ENCODE measurements at places on chromosomes 3 and 15.

GRCh38 chr3:87867001-87867400 lies 191.8 kb downstream of the CGGBP1 start:
- no peak for DNase-seq

DNA sequence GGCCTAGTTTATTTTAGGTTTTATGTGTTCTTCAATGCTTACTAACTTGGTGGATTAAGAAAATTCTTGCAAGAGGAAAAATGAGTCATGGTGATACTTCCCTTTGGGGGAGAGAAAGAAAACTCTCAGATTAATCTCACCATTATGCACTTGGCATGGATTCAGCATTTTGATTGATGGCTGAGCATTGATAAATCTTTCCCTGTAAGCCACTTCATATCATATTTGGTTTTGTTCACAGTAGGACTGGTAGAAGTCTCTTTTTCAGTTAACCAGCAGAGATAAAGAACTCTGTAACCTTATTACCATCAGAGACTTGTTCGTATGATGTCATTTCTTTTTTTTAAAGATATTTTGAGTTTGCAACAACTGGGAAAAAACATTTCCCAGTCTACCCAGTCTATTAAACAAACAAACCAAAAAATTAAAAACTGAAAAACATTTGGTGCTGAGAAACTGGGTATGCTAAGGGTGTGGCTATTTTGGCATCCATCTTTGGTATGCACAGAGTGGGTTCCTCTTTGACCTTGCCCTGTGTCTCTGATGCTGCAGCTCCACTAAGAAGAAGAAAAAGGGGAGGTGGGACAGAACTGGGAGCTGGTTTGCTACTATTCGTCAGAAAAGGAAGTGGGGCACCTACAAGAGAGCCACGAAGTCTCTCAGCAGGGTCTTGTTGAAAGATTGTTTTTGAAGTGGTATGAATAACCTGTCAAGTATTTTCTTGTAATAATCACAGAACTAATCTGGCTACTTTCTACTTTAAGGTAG lies 17.2 kb downstream of the TMOD3 start:
- no peak for DNase-seq

- DNase-seq = no peak
Measured at GRCh38 chr15:60418096-60418495, 20.3 kb upstream of the ANXA2 start.

- DNase-seq = no peak
Measured at GRCh38 chr3:17135696-17136095, 250.9 kb downstream of the PLCL2 start.

- DNase-seq = no peak
Measured at GRCh38 chr3:38255627-38256026, 10.0 kb upstream of the SLC22A13 start.

- no peak for DNase-seq
Measured at GRCh38 chr3:72246685-72247084, 461.7 kb upstream of the PROK2 start.

GRCh38 chr3:13764161-13764560 lies 115.7 kb downstream of the WNT7A start:
- no peak for DNase-seq

DNA sequence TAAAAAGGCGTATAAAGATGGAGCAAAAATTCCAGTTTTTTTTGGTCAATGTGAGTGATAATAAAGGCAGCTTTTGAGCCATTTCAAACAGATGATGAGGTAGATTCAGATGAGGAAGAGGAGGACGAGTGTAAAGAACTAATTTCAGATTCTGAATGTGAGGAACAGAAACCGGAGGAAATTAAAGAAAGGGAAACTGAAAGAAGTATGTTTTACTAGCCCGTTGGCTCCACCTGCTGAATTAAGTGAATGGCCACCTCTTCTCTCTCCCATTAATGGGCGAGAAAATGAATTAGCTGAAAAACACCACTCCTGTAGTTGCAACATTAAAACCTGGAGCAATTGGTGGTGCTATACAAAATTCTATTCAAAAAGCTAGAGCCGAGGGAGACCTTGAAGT lies 55.4 kb downstream of the CYP19A1 start:
- no peak for DNase-seq

GRCh38 chr3:112074616-112075497 lies 11.3 kb upstream of the C3orf52 start:
- no peak for DNase-seq

GRCh38 chr3:59654123-59654479 lies 604.3 kb upstream of the CFAP20DC start:
- no peak for DNase-seq

DNA sequence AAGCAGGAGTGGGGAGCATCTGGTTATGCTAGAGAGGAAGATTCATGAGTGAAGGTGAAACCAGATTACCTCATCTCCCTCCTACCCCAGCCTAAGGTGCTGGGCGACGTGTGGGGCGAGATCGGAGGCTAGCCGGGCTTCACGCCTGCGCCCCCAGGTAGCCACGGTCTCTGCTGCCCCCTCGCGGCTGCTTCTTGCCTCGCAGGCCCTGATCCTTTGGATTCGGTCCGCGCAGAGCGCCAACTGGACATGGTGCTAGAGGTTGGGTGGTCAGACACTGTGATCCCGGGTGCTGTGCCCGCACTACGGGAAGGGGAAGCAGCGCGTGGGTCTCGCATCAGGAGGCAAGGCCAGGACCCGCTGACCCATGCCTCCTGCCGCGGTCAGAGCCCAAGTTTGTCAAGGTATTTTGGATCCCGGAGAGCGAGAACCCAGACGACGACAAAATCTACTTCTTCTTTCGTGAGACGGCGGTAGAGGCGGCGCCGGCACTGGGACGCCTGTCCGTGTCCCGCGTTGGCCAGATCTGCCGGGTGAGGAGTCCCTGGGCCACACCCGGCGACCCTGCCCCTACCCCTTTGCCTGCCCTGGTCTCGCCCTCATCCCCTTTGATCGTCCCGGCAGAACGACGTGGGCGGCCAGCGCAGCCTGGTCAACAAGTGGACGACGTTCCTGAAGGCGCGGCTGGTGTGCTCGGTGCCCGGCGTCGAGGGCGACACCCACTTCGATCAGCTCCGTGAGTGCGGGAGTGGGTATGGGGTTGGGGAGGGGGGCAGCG lies 4.2 kb downstream of the SEMA3B start:
- peak; percentile 90 for DNase-seq

DNA sequence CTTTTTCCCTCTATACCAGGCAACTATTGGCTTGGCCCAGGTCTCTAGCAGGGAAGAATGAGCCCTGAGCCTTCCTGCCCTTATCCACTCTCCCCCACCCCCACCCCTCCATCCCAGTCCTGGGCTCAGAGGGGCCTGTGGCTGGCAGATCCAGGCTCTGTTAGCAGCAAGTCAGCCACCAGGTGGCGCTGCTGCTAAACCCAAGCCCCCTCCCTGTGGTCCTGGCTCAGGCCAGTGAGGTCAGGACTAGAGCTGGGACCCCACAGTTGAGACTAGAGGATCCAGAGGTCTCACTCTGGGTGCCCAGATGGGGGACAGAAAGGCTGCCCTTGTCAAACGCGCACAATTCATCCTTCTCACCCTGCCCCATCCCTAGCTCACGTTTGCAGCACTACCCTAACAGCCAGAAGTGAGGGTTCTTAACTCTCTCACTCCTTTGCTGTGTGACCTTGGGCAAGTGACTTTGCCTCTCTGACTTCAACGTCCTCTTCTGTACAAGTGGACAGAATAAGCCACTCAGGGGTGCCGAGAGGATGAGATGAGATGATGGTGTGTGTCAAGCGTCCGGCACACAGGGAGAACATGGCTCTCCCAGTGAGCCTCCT lies 46.8 kb upstream of the SLC6A1 start:
- peak; percentile 90 for DNase-seq

GRCh38 chr3:53109190-53109589 lies 21.0 kb downstream of the RFT1 start:
- no peak for DNase-seq

- no peak for DNase-seq
Measured at GRCh38 chr3:30578479-30578878, 27.9 kb upstream of the TGFBR2 start.

DNA sequence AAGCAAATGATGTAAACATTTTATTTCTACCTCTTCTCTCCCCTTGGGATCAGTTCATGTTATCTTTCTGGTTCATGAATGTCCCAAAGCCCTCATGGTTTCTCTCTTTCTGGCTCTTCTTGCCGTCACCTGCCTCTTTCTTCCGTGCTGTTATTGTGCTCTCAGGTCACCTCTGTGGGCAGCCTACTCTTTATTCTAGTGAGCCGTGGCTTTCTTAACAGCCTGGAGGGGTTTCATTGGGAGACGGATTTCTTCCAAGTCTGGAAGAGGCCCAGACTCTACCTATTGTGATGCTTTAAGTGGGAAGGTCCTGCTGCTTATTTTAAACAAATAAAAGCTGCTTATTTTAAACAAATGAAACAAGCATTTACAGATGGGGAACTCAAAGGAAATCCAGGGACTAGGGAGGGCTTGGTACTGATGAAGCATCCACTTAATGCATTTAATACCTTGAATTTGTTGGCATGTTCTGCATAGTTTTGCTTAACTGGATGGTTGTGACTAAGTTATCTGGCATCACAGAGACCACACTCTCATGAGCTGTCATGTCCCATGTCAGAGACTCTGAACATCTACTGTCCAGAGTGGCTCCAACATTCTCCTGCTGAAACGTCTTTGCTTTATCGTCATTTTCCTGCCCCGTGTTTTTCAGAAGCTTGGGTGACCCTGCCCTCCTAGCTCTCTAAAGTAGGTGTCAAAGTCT lies 443.3 kb downstream of the GABRG3 start:
- no peak for DNase-seq

DNA sequence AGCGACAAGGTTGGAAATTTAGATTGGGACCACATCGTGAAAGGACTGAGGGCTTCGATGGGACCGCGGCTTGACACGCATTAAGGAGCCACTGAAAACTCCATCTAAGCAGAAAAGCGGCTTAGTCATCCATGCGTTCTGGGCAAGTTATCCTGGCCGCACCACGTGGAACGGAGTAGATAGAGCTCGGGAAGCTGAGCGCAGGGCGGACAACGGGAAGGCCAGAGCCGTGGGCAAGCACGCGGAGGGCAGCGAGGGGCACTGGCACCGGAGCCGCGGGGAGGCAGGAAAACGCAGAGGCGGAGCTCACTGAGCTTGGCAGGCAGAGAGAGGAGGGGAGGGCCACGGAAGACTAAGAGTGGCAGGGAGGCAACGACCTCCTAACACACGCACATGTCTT lies 61.3 kb upstream of the VGLL4 start:
- peak; percentile 32 for DNase-seq

GRCh38 chr3:3071136-3071535 lies 39.0 kb downstream of the IL5RA start:
- DNase-seq = no peak

GRCh38 chr3:52015438-52016228 lies 19.9 kb upstream of the RPL29 start:
- no peak for DNase-seq

DNA sequence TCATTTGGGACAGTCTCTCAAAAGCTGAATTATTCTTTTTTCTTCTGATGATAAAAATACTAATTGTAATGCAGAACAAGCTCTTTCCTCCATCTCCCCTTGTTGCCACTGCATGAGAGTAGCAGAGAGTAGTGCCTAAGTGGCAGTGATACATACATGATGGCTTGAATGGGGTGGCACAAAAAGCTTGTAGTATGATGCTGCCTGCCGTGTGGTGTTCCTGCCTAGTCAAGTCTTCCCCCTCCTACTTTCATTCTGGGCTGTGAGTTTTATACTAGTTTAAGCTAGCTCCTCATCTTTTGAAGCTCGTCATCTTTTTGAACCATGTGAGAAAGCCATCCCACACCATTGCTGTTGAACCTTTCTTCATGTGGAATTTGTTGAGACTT lies 230.5 kb downstream of the NFKBIZ start:
- no peak for DNase-seq

DNA sequence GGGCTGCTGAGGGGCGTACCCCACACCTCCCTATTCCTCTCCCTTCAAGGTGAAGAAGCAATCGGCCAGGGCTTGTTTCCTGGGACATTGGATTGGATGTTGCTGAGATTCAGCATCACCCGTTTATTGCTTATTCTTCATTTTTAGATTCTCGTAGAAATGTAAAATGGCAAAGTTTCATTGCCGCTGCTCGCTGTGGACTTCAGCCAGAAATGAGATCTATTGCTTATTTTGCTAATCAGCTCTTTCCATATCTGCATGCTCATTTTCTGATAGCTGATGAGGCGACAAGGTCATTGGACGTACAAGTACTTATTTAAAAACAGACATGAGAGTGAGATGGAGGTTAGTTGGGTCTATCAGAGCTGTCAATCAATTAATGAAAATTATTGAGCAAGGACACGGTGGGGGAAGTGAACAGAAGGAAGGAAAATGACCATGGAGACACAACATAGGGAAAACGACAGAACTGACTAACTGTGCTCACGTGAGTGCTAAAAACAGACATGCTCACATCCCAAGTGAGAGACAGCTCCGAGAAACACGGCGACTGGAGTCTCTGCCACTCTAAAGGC lies 471.2 kb downstream of the NR2F2 start:
- DNase-seq = no peak

GRCh38 chr3:157103860-157104259 lies 56.1 kb downstream of the CCNL1 start:
- no peak for DNase-seq

DNA sequence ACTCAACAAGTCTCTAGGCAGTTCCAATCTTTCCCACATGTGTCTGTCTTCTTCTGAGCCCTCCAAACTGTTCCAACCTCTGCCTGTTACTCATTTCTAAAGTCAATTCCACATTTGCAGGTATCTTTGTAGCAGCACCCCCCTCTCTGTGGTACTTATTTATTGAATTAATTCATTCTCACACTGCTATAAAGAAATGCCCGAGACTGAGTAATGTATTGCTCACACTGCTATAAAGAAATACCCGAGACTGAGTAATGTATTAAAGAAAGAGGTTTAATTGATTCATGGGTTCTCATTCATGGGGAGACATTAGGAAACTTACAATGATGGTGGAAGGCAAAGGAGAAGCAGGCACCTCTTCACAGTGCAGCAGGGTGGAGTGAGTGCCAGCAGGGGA lies 1413.8 kb downstream of the SI start:
- DNase-seq = no peak

All from GM23338 (cell line).